ENCODE measurements at places on chromosomes 12 and 14.

DNA sequence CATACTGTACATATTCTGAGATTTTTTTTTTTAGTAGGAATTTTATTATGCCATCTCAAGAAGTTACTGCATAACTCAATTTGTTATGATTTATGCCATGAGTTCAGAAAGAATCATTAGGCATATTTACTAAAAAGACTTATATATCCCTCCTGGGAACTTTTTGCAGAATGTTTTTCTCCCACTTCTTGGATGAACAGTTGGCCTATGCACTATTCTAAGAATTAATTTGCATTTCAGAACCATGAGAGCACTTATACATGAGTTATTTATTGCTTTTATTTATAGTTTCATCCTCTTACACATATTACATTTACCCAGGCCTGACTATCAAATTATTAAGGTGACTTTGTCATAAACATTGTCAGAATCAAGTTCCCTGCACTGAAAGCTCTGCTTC is 6.3 kb upstream of the LRIG3 start:
- DNase-seq: no peak

DNA sequence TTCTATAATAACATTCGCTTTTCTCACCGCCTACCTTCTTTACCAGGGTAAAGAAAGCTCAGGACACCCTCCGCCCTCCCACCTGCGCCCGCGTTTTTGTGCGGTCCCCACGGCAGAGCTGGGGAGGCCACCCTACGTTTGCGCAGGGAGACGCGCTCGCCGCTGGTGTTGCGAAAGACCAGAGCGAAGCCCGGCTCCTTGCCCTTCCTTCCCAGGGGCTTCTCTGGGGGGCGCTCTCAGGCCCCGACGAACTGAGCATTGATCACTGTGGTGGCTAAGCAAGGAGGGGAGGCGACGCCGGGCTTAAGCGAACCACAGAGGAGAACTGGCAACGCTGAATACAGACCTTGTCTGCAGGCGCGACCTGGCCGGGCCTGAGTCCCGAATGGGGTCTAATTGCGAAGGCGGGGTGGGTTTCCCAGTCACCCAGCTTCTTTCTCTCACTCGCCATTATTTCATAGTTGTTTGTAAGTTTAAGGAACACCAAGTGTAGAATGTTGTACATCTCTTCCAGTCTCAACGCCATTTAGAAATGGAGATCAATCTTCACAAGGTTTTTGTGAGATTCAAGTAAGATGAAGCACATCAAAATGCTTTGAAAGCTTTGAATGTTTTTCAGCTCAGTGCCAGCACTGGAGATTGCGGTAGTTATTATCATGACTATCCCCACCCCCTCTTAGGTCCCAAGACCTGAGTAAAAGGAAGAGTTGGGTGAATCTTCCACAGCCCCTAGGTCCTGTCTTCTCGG is 1.7 kb upstream of the NKX2-1 start:
- no peak for DNase-seq

DNA sequence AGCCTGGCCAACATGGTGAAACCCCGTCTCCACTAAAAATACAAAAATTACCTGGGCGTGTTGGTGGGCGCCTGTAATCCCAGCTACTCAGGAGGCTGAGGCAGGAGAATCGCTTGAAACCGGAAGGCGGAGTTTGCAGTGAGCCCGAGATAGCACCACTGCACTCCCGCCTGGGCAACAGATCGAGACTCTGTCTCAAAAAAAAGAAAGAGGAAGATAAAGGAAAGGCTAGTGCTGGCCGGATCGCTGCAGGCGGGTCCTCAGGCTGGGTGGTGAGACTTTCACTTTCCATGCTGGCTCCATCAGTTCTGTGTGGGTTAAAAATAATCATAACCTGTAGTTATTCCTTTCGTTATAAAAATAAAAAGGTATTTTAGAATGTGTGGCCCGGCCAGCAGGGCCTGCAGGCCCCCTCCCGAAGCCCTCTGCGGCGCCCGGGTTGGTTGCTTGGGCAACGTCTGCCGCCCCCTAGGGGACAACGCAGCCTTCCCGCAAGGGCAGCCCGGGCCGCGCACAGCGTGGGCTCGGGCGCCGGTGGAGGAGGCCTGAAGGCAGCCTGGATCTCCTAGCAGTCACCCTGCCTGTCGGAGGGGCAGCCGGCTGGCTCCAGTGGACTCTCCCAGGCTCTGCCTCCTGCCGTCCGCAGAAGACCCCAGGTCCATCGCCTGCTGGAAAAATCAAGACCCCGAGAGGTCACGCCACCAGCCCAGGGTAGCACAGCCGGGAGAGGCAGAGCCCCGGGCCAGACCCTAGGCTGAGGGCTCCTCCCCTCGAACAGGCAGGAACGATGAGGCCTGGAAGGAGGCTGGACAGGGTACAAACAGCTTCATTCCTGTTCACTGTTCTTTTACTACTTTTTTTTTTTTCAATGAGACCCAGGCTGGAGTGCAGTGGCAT is 5.0 kb upstream of the SLC25A47 start:
- no peak for DNase-seq

- DNase-seq: no peak
Observed at GRCh38 chr12:3892631-3893030, 19.4 kb upstream of the PARP11 start.

- DNase-seq: no peak
Observed at GRCh38 chr12:89314060-89314761, 38.1 kb downstream of the DUSP6 start.

DNA sequence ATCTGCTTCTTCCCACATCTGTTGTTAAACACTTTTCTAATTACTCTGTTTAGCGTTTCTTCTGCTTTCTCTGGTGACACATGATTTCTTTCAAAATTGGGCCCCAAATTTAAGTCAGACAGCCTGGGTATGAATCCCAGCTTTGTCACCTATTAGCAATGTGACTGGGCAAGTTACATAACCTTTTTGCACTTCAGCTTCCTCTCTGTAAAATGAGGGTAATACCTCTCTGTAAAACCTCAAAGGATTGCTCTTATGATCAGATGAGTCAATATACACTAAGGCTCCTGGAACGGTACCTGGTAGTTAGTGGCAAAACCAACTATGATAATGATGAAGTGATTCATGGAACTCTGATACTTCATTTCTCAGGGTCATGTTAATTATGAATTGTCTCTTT is 33.0 kb downstream of the E2F7 start:
- no peak for DNase-seq

DNA sequence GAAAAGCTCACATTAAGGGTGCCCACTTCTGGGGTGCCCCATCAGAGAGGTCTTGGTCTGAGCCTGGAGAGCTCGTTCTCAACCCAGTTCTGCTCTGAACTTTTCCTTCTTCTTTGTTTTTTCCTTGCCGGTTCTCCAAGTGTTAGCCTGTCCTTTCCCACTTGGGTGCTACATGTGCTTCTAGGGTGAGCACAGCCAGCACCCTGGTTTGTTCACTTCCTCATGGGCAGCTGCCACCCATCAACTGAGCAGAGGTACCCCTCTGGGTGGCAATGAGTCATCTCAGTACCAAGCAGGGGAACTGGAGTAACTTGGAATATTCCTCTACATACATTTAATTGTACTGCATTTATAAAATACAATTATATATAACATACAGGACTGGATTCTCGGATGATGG is 3.9 kb upstream of the SYNE3 start:
- DNase-seq: no peak

DNA sequence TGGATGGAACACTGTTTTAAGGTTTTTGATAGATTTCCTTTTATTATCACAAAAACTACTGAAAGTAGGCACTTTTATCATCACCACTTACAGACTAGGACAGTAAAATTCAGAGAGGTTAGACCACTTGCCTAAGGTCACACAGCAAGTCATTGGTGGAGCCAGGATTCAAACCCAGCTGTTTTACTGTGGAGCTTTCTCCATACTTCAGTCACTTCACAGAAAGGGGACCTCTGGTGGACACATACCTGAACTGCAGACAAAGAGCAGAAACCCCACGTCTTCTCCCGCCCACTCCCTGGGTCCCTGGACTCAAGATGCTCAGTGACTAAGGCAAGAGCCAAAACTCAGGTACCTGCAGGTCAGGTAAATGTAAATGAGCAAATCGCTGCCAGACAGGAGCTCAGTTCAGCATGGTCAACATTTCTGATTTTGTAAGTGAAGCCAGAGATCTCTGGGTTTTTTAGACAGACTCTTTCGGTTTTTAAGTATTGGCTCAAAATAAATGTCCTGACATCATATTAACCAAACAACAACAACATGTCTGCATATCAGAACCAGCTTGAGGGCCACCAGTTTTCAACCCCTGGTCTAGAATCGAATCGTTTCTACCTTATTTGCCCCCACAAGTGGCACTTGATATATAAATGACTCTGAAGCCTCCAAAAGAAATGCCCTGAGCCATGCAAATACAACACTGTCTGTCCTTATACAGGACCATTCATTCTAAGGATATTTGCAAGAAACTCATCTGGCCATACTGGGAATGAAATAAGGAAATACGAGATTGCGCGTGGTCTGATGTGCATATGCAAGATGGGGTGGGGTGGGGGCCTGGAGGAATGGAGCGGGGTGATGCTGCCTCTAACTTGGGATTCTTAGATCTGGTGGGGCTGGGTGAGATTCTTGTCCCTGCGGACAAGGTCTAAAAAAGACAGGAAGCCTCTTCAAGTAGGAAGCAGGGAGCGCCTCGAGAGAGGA is 110.9 kb downstream of the KSR2 start:
- no peak for DNase-seq

DNA sequence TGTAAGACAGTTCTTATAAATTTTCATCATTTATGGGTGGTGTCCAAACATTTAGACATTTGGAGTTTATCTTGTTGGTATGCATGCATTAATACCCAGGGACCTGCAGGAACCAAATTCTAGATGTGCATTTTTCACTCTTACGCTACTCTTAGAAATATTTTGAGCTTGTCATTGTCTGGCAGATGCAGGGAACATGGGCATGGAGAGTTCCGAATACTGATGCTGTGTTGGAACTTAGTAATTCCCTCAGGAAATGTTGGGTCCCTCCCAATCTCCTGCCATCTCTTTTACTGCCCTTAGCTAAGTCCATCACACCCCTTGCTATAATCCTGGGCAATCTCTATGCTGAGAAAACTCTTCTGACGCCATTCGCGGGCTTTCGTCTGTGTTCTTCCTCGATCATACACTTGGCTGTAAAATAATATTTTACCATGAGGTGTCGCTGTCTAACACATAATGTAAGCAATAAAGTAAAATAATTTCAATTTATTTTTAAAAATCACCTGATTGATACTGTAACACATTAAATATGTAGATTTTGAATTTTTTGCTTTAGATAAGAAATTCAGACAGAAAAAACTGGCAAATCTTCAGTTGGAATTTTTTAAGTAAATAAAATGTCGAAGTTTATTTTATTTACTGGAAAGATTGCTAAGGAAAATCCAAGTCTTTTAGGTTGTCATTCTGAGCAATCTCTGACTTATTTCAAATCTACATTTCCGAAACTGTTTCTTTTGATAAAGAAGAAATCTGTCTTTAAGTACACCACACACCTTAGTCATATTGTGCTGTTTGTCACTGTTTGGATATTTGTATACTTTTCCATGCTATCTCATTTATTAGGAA is 304.1 kb upstream of the SSTR1 start:
- peak; percentile 10 for DNase-seq

GRCh38 chr14:69860221-69860620 is 19.0 kb upstream of the SMOC1 start:
- DNase-seq: no peak

DNA sequence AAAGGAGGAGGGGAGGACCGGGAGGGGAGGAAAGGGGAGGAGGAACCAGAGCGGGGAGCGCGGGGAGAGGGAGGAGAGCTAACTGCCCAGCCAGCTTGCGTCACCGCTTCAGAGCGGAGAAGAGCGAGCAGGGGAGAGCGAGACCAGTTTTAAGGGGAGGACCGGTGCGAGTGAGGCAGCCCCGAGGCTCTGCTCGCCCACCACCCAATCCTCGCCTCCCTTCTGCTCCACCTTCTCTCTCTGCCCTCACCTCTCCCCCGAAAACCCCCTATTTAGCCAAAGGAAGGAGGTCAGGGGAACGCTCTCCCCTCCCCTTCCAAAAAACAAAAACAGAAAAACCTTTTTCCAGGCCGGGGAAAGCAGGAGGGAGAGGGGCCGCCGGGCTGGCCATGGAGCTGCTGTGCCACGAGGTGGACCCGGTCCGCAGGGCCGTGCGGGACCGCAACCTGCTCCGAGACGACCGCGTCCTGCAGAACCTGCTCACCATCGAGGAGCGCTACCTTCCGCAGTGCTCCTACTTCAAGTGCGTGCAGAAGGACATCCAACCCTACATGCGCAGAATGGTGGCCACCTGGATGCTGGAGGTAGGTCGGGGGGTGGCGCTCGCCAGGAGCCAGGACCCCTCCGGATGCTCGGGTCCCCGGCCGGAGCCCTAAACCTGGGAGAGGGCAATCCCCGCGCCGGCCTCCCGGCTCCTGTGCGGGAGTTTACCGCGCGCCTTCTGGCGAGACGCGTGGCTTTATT is at the start of gene CCND2:
Gene CCND2, plus strand, starts transcription at position 111 of the 744 bp plus-strand sequence. Its CDS starts 279 bp downstream, at position 390.
- no peak for DNase-seq

DNA sequence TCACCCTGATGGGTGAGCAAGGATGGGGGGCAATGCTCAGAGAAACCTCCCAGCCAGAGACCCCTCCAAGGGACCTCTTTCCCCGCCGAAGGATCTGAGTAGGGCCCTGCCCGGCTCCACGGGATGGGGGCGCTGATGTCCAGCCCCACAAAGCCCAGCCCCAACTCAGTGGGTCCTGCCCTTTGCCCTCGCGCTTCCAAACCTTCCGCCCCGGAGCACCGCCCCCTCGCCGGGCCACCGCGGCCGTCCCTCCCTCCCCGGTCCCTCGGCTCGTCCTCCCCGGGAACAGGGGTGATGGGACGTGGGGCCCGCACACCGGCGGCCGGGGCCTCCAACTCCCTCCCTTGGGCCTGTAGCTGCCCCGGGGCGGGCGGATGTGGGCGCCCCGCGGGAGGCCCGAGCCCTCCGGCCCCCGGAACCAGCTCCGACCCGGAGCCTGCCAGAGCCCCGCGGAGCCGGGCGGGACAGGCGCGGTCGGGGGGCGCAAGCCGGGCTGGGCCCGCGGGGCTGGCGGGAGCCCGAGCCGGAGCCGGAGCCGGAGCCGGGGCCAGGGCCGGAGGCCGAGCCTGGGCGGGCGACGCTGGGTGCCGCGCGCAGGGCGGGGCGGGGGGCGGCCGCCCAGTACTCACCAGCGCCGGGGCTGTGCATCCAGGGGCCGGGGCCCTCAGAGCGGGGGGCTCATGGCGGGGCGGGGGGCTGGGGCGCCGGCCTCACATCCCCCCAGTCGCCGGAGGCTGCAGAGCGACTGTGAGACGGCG is 386 bp downstream of the HDAC7 start:
- no peak for DNase-seq

DNA sequence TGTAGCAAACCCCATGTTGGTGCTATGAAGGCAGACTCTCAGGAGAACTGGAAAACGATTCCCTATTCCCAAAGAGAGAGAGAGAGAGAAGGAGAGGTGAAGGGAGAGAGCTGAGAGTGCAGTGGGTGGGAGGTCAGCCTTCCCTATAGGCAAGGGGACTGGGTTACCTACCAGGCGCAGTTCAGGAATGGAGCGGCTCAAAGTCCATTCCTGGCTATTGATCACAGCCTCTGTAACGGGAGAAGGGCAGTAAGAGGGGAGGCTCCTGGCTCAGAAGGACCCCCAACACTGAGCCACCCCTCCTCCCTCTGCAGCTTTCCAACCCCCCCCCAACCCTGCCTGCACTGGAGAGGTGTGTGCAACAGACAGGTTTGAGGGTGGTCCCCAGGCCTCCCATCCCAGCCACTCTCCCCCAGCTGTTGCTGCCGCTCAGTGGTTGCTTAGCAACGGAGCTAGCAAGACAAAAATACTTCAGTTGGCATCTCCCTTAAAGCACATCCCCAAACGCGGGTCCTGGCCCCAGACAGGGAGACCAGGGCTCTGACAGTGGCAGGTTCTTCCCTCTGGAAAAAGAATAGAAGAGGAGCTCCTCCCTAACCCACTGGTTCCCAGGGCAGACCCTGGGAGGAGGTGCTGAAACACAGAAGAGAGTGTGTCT is 3.2 kb downstream of the AGAP2 start:
- DNase-seq: no peak
